ENCODE measurements at places on chromosomes 12 and 14. TPM values are rescaled to one million over a fixed set of nuclear protein-coding genes. Genes with fewer than 3 reads are reported as not detected.

DNA sequence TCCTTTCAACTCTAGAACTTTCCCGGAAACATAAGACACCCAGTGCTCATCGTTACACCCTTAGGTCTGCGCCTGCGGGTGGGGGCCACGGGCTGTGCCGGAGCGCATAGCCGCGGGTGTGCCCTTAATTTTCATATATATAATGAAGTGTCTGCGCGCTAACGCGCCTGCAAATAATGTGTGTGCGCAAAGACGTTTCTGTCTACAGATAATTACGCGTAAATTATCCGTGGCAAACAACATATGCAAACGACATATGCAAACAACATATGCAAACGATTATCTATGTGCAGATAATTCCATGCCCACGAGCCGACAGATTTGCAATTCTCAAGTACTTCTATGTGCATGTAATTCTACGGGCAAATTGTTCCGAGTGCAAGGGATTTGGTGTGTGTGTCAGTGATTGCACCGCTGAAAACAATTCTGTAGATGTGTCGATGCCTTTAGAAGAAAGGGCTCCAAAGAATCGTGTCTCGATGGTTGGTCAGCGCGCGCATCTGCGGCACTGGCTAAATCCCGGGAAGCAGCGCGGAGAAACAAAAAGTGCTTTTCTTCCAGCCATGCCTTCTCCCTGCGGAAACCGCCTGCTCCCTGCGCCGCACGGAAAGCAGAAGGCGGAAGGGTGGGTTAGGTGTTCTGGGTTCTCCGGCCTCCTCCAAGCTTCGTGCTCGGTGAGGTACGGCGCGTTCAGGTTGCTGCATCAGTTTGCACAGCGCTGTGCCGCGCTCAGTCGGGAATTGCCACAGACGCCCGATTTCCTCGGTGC, 34.5 kb upstream of the TBX5 start:
- no peak for DNase-seq

DNA sequence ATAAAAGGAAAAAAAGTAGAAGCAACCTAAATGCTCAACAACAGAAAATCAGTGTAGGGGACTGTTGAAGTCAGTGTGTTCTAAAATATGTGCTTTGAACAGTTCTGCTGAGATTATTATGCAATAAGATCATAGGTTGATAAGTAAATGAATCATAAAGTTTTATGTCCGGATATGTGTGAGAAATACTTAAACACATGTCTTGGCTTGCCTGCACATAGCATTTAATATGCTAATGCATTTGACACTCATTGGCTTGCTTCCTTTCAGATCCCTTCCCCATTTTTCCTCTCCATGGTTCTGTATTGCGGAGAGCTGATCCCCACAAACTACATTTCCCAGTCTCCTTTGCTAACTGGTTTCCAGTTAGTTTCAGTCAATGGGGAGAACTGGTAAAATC, 573.8 kb upstream of the TBX3 start:
- no peak for DNase-seq

DDIT3 gene
- 22.7 TPM for total RNA-seq

TDRD9 gene
- 0.13 TPM for total RNA-seq

GRCh38 chr12:106265116-106265515, 17.3 kb upstream of the CKAP4 start:
- DNase-seq = no peak

COX6A1 gene
- total RNA-seq = 323 TPM

TAS2R30 gene
- total RNA-seq = 1.7 TPM

HVCN1 gene
- total RNA-seq = 11.6 TPM

INHBE gene
- 0.08 TPM for total RNA-seq

DNA sequence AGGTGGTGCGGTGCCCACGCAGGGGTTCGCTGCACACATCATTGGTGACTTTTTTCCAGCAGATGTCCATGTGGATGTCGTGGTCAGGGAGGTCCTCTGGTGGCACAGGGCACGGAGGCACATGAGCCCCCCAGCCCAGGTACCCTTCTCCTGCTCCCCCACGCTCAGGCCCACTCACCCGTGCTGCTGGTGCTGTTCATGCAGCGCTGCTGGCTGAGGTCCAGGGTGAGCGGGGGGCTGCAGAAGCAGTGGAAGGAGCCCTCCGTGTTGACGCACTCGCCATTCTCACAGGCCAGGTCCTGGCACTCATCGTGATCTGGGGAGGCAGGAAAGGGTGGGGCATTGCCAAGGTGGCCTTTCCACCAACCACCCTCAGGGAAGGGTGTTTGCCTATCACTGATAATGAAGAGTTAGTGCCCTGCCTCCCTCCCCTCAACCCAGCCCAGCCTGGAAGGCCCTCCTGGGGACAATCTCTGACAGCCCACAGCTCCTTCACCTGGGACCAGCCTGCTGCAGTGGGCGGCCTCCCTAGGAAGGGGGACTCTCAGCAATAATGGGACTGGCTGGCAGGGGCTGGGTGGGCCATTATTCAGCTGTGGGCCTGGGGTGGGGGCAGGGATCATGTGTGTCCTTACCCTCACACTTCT, 9.8 kb downstream of the ISCA2 start:
- DNase-seq = no peak

IGFBP6 gene
- total RNA-seq = 1.2 TPM

SLC25A47 gene
- total RNA-seq = not detected

GRCh38 chr12:104677441-104678089, 220.8 kb downstream of the CHST11 start:
- DNase-seq = no peak

DNA sequence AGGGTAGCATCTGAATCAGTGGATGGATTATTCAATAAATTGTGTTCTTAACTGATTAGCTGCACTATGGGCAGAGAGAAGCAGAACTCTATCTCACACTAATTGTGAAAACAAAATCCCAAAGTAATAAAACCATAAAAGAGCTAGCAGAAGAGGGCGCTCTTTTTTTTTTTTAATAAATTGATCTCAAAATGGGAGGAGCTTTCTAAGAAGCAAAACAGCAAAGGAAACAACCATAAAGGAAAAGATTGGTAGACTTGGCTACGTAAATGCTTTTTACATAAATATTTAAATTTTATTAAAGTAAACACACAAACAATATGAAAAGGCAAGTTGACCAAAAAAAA, 1.5 kb upstream of the TM7SF3 start:
- DNase-seq = no peak
